ENCODE measurements at places on chromosomes 6 and 20. TPM values are rescaled to one million over a fixed set of nuclear protein-coding genes. Genes with fewer than 3 reads are reported as not detected.

GRCh38 chr6:72948153-72948552 is 277.1 kb downstream of the KHDC1L start:
- no peak for DNase-seq

GRCh38 chr6:42345696-42346416 is 105.9 kb downstream of the TRERF1 start:
- no peak for DNase-seq

DNA sequence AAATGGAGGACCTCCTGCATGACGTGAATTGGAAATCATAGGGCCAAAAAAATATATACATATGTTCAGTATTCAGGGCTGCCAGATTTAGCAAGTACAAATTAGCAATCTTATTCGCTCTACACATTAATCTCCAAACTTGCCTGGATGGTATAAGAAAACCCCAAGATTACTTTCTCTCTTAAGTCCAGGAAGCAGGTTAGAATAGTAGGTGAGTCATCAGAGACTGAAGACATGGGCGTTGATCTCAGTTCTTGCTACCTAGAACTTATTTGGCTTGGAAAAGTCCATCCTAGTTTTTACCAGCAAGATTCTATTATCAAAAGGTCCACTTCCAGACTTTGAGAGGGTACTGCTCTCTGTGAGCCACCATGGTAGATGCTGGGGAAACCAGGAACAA is 47.4 kb downstream of the GPR63 start:
- no peak for DNase-seq

DNA sequence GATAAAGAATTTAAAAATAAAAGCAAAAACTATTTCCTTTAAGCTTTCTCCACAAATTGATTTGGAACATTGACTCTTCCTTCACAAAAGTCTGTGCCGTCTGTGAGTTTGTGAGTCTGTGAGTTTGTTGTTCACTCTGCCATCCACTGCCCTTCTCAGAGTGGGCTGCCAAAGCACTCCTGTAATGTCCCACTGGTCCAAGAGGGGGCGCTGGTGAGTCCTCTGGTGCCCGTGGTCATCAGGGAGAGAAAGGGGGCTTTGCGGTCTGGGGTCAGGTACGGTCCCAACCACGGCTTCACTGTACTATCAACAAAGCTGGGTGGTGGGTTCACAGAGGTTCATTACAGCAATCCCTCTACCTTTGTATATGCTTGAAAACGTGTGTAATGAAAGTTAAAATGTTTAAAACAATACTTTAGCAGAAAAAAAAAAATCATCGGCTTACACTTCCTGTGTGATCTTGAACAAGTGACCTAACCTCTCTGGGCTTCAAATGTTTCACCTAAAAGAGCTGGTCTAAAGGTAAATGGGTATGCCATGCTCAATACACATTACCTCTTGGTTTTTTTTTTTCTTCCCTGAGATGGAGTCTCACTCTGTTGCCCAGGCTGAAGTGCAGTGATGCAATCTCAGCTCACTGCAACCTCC is 5.6 kb upstream of the ANKRD60 start:
- no peak for DNase-seq

SIRPD gene
- not detected for polyA plus RNA-seq

DNA sequence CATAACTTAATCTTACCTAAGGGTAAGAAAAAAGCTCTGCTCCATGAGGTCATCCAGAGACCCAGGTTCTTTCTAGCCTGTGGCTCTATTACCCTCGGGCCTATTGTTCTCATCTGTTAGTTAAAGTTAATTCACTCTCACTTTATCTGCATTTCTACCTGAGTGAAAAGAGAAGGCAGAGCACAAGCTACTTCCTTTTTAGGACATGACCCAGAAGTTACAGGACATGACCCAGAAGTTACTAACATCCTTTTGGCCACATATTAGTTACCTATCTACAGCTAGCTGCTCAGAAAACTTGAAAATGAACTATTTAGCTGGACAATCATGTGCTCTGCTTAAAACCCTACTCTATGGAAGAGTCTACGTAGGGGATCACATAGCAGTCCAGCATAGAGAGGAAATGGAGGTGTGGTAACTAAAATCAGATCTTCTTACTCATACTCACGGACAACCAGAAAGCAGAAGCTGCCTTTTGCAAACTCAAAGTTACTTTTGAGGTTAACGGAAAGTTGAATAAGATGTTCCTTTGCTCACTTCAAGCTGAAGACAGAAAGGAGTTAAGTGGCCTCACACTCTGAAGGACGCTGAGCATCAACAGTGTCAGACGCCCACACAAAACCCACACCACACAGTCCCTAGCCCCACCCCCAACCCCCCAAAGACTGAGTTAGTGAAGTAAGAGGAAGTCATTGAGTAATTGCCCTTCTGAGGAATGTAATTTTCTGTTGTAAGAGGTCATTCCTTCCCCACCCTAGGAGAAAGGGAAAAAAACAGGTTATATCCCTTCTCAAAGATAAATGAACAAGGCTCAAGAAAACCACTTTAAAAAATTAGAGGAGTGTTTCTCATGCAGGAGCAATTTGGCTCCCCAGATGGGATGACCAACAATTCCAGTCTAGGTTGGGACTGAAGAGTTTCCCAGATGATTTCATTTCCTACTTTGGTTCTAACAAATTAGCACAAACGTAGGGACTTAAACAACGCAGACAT is 45.9 kb upstream of the TAB2 start:
- no peak for DNase-seq

DNA sequence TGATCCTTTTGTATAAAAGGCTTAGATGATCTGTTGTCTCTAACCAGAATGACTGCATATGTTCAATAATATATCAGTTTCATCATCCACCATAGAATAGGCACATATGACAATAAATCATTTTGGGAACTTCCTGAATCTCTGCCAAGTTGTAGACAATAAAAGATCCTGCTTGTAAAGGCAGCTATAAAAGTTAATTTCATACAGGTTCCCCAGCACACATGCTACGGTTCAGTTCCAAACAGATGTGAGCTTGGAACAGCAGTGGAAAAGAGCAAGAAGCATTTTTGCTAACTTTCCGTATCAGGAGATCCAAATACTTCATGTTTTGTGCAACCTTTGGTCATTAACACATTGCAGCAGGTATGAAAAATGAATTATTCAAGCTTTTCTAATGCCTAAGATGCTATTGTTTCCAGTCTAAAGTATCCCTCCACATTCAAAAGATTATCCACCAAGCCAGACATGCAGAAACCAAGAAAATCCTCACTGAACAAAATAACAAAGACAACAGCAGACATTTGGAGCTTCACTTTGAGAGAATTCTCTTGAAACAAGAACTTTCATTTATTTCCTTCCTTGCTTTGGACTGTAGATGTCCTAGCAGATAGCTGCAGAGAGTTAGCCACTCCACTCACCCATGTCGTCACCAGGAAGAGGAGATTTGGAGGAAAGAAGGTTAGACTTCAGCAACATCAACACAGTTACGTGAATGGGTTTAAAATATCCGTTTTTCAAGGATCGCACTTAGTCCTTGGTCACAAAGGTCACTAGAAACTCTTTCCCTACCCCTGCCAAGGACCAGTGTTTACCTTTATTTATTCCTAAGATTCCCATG is 453.5 kb upstream of the JARID2 start:
- DNase-seq, result peak; percentile 38

DNA sequence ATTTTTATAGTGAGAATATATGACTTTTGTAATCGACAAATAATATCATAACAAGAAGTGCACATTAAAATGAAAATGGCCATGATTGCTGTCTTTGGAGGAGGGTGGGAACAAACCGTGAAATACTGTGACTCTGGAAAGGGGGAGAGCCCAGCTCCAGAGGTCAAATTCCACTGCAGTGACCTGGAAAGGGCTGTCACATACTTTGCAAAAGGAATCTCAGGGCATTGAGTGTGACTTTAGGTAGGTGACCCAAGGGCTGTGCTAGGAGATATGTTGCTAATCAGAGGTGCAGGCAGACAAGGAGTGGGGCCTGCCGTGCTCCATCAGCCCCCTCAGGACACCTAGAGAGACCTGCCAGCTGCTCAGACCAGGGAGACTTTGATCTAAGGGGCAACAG is 28.1 kb upstream of the BMP7 start:
- no peak for DNase-seq

- no peak for DNase-seq
These were observed 46.6 kb downstream of the MOXD1 start for GRCh38 chr6:132354517-132355167.

UBD gene
- polyA plus RNA-seq, result 20.0 TPM

GRCh38 chr6:101722991-101723579 is 329.6 kb downstream of the GRIK2 start:
- DNase-seq, result no peak

GRCh38 chr6:307065-307814 is 15.0 kb downstream of the DUSP22 start:
- DNase-seq, result no peak

GRCh38 chr6:106637051-106637716 is 7.8 kb downstream of the QRSL1 start:
- no peak for DNase-seq

GRCh38 chr20:10639077-10639736 is 34.6 kb downstream of the JAG1 start:
- no peak for DNase-seq

WASF1 gene
- 1.1 TPM for polyA plus RNA-seq

DNA sequence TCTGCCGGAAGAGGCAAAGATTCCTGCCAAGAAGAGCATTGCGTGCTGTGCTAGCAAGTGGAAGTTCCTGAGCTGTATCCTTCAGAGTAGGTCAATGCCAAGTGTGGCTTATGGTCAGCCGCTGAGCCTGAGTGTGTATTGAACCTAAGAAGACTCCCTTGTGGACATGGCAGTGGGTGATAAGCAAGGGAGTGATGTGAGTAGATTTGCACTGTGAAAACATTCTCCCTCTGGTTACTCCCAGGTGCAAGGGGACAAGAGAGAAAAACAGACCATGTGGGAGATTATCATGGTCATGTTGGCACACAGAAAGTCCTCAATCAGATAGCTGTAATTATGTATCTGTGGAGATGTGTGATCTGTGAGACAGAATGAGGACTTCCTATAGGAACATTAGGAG is 6.1 kb upstream of the TMEM74B start:
- DNase-seq, result no peak

FOXQ1 gene
- polyA plus RNA-seq, result 2.5 TPM

ARMC12 gene
- 0.72 TPM for polyA plus RNA-seq

DNA sequence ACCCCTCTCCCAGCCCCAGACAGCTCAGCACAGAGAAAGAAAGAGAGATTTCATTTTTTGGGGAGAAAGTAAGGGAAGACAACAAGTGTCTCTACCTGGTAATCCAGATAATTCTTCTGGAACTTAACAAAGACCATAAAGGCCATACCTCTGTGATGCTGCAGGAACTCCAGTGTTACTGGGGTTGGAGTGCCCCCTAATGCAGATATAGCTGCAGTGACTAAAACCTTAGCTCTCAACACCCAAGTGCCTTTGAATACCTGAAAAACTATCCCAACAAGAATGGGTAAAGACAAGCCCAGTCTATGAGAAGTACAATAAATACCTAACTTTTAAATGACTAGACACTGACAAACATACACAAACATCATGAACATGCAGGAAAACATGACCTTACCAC is 365.3 kb upstream of the PTCHD4 start:
- no peak for DNase-seq

- no peak for DNase-seq
These were observed 8.3 kb downstream of the FITM2 start for GRCh38 chr20:44302736-44303135.

Data from small intestine (tissue), 16 donors.